ENCODE measurements at places on chromosomes 7 and 10.
A peak's percentile ranks its signal among the peaks of the same experiment; 100 is the strongest.

GRCh38 chr10:11201911-11202310 is 184.2 kb downstream of the CELF2 start:
- no peak for DNase-seq

DNA sequence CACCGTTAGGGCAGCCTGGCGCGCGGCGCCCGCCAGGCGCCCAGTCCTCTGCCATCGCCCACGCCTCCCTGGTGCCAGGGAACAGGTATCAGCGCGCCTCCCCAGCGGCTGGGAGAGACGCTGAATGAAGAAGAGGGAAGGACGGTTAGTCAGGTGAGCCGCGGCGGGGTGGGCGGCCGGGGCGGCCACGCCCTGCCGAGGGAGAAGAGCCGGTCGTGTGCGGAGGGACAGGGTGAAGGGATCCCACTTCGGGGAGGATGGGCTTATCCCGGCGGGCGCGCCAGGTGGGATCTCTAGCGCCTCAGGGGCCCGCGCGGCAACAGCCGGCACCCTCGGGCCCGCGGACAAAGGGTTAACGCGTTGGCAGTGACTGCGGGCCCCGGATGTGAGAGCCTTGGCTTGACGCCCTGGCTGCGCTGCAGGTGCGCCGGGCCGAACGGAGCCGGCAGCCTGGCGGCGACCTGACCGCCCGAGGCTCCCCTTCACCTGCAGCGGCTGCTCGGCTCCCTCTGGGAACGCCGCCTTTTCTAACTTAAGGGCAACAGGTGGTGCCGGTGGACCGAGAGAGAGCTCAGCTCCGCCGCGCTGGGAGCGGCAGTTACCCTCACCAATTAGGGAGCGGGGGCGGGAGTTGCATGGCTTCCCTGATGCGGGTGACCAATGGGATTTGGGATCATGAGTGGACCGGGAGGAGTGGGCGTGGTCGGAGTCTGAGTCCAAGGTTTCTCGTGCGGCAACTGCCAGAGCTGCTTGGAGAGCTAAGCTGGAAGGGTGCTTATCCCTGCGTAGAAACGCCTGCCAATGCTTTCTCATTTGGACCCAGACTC is at the start of gene ARL4A:
Gene ARL4A, plus strand, starts transcription at position 743 of the 827 bp plus-strand sequence. CDS start 622 bp downstream, outside the sequence.
- DNase-seq: peak; percentile 65

DNA sequence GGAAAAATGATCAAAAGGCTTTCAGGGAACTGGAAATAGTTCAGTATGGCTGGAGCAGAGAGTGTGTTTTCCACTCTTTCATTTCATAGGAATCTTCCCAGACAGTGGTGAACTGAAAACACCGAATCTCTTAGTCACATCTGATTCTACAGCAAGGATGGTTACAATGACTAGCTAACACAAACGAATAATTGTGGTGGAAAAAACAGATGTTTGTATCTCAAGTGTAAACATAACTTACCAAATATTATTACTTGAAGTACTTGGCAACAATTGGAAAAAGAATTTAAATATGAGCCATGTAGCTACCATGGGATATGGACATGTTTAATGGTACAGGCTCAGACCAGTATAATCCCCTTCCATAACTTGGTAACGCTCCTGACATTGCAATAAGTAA is 21.1 kb upstream of the BPGM start:
- DNase-seq: no peak

- no peak for DNase-seq
These were observed 38.9 kb downstream of the DRGX start for GRCh38 chr10:49356944-49357343.

- no peak for DNase-seq
These were observed 145.6 kb downstream of the RELN start for GRCh38 chr7:103843689-103844480.

DNA sequence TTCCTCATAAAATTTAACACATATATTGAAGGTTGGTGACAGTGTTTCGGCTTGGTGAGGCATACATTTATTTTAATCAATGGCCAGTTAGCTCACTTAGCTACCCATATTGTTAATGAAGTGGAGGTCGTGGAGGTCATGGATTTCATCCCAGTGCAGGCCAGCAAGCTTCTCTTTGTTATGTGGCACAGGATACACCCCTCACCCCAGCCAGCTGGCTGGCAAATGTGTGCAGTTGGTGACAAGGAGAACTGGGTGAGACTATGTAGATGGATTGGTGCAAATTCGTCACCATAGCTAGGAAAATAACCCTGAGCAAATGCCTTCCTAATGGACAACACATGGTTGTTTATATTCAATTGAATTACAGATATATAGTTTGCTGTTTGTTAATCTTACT is 50.5 kb upstream of the FOXP2 start:
- DNase-seq: no peak

DNA sequence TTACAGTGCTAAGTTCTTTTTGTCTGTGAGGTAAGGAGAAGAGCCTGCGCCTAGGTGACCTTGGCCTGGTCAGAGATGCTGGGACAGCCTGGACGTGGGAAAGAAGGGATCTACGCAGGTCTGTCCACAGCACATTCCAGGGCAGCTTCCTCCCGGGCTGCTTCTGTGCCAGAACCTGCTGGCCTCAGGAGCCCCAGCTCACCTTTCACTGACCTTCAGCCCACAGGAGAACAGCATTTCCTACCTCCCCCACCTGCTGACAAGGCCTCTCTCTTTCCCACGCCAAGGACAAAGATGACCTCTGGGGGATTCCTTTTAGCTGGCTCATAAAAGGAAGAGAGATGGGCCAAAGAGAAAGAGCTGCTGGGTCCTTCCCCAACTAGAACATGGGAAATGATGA is 260.6 kb downstream of the KCNMA1 start:
- no peak for DNase-seq

GRCh38 chr7:129835569-129835968 is 117.2 kb downstream of the UBE2H start:
- DNase-seq: no peak

DNA sequence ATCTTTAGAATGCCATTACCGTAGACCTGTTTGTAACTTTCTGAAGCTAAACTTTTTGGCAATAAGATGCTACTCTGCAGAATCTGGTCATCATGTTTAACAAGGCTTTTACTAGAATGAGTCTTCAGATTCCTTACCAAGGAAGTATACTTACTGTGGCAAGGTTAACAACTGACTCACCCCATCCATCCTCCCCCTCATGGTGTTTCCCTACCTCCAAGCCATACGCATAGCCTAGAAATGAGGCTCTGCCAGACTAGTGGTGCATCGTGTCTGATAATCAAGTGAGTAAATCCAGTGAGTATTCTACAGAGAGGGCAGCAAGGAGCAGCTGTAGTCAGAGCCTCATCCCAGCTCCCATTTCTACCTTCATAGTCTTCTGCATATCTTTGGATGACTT is 223.6 kb downstream of the IPMK start:
- DNase-seq: no peak

DNA sequence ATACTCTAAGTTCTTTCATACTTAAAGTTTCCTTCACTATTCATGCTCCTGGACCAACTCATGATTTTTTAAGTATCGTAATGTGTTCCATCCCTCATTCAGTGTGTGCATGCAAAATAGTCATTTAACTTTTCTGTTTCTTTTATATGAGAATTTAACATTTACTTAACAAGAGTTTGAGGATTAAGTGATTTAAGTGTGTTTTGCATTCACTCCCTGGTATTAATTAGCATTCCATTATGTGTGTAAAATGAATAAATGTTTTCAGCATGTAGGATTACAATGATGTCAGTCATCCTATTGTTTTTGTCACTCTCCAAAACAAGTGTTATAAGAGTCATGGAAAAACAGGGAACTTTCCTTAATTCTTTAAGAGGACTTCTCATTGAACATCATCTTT is 457.7 kb downstream of the IPMK start:
- no peak for DNase-seq

DNA sequence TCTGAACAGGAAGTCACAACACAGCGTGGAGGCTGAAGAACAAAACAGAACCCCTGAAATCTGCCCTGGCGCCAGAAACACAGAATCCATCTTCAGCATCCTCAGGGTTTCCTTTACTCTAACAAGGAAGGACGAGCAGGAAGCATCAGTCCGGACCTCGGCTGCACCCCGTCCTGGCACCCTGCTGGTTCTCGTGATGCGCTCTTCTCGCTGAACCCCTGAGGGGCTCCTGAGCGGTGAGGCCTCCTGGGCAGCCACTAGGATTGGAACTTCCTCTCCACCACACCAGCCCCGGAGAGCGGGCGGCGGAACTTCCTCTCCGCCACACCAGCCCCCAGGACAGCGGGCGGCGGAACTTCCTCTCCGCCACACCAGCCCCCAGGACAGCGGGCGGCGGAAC is 461.9 kb downstream of the PTPRN2 start:
- no peak for DNase-seq

- no peak for DNase-seq
These were observed 128.7 kb downstream of the SH3PXD2A start for GRCh38 chr10:103726637-103727036.

- no peak for DNase-seq
These were observed 1.4 kb downstream of the PPP2R2D start for GRCh38 chr10:131902211-131902610.

GRCh38 chr7:102412548-102412947 is 16.4 kb downstream of the PRKRIP1 start:
- no peak for DNase-seq

- DNase-seq: no peak
These were observed 547.7 kb downstream of the TNS3 start for GRCh38 chr7:47034180-47034579.

GRCh38 chr10:128337860-128338378 is 211.7 kb upstream of the MKI67 start:
- DNase-seq: no peak

Measured in activated CD4-positive, alpha-beta T cell treated with anti-CD3 and anti-CD28 coated beads, Interleukin-2, amount 50 U/mL, for 24 hours (primary cell).